ENCODE measurements at places on chromosomes 16 and 17.

DNA sequence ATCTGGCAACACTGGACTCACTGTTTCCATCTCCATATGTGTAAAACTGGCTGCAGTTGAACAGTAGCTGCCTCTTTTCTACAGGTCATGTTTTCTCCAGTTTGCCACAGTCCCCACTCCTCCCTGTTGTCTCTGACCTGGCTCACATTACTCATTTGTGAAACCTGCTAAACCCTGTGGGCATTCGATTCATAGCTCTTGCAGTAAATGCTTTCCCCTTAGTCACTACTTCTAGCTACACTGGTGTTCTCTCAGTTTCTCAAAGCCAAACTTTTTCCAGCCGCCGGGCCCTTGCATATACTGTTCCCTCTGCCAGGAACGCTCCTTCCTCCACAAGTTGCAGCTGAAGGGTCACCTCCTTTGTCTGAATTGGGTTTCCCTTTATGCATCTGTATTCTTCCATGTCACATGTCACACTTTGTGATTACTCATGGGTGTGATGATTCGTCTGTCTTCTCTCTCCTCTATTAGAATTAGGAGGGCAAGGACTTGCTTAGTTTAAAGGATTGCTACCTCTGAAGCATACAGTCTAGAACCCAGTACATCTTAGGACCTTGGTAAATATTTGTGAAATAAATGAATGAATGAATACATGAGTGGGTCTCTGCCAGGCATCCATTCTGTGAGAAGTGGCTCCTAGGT lies 15.0 kb upstream of the MT4 start:
- DNase-seq: no peak

- DNase-seq: no peak
Measured at GRCh38 chr17:72953621-72954020, 138.9 kb downstream of the SLC39A11 start.

- no peak for DNase-seq
Measured at GRCh38 chr16:17392857-17393692, 77.7 kb downstream of the XYLT1 start.

GRCh38 chr17:82180776-82181528 lies 31.7 kb downstream of the CCDC57 start:
- DNase-seq: no peak

GRCh38 chr17:19569785-19570543 lies 36.3 kb downstream of the SLC47A1 start:
- DNase-seq: no peak

DNA sequence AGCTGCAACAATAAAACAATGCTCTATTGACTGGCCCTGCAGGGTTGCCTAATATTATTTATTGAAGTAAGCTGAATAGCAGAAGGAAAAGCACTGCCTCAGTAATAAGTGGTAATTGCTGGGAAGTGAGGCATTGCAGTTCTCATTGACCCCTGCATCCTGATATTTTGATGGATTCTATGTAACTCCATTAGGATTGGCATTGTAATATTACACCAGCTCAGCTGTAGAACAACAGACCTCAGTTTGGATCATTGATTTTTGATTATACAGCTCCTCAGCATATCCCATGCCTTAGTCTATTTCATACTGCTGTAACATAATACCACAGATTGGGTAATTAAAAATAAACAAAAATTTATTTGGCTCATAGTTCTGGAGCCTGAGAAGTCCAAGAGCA lies 650.6 kb upstream of the SALL1 start:
- no peak for DNase-seq

- no peak for DNase-seq
Measured at GRCh38 chr16:48818257-48818656, 208.3 kb upstream of the N4BP1 start.

DNA sequence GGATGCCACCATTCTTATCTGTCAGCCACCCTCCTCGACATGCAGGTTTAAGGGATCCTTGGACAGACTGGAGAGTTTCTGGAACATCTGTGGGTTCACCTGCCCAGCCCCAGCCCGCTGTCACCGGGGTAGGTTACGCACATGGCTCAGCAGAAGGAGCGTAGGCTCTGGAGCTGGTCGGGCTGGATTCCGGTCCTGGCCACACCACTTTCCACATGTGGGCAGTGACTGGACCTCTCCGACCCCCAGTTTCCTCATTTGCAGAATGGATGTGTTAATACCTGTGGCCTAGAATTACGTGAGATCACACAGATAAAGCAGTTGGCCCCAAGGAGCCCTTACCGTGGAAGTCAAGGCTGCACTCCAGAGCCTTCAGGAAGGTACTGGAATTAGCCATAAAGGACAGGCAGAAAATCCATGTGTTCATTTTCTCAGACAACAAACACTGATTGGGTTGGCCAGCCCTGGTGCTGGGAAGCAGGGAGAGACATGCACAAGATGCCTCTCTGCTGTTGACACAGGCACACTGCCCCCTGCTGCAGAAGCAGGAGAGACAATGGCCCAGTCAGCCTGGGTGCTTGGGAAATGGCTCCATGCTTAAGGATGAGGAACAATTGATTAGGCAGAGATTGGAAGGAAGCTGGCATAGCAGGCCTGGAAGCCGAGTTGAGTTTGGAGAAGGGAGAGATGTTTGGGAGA lies 58.8 kb downstream of the SF3B3 start:
- no peak for DNase-seq

GRCh38 chr17:19672009-19672750 lies 23.6 kb downstream of the ALDH3A2 start:
- no peak for DNase-seq

DNA sequence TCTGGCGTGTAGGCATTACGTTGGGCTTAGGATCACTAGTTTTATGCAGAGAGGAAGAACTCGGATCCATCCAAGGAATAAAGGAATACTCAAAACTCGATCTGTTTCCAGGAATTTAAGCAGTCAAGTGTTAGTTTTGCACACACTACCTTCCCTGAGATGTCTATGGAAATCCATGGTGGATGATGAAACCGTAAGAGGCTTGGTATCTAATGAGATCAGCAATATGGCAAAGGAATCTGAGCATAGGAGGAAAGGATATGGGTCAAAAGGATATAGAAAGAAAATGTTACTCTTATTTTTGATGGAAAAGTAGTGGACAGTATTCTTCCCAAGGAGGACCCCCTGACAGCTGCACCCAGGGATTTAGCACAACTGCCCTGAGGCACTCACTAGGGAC lies 59.6 kb downstream of the SMG6 start:
- no peak for DNase-seq

GRCh38 chr17:78889531-78889930 lies 13.5 kb downstream of the CEP295NL start:
- no peak for DNase-seq

DNA sequence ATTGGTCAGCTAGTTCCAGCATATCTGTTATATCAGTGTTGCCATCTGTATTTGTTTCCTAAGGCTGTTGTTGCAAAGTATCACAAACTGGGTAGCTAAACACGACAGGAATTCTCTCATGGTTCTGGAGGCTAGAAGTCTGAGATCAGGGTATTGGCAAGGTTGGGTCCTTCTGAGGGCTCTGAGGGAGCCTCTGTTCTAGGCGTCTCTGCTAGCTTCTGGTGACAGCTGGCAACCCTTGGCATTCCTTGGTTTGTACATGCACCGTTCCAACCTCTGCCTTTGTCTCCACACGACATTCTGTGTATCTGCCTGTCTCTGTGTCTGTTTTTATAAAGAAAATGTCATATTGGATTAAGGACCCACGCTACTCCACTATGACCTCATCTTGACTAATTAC lies 219.9 kb upstream of the NLRP1 start:
- no peak for DNase-seq

- DNase-seq: no peak
Measured at GRCh38 chr17:46809110-46809571, 9.4 kb downstream of the WNT3 start.

GRCh38 chr17:35588196-35588920 lies 1.2 kb downstream of the AP2B1 start:
- DNase-seq: no peak

DNA sequence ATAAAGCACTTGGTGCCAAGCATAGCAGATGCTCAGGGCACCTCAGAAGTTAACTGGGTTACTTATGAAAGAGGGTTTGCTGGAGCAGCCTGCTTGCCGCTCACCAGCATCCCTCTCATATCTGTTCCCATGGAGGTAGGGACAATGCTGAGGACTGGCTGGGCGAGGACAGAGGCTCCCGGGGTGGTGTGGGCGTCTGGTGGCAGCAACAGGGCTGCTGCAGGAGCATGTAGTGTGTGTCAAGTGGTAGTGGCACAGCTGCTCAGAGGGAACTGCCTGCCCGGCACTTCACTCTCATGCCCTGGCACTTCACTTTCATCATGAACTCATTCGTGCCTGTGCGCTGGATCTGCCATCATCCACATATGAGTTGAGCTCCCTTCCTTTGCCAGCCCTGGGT lies 26.9 kb upstream of the ZNHIT3 start:
- DNase-seq: no peak

- DNase-seq: no peak
Measured at GRCh38 chr17:59366040-59366757, 34.7 kb downstream of the YPEL2 start.

GRCh38 chr17:45098081-45098868 lies 34.0 kb downstream of the PLCD3 start:
- no peak for DNase-seq

GRCh38 chr17:14436266-14436665 lies 135.4 kb downstream of the HS3ST3B1 start:
- DNase-seq: no peak

GRCh38 chr16:55502801-55503366 lies 6.0 kb upstream of the LPCAT2 start:
- no peak for DNase-seq

DNA sequence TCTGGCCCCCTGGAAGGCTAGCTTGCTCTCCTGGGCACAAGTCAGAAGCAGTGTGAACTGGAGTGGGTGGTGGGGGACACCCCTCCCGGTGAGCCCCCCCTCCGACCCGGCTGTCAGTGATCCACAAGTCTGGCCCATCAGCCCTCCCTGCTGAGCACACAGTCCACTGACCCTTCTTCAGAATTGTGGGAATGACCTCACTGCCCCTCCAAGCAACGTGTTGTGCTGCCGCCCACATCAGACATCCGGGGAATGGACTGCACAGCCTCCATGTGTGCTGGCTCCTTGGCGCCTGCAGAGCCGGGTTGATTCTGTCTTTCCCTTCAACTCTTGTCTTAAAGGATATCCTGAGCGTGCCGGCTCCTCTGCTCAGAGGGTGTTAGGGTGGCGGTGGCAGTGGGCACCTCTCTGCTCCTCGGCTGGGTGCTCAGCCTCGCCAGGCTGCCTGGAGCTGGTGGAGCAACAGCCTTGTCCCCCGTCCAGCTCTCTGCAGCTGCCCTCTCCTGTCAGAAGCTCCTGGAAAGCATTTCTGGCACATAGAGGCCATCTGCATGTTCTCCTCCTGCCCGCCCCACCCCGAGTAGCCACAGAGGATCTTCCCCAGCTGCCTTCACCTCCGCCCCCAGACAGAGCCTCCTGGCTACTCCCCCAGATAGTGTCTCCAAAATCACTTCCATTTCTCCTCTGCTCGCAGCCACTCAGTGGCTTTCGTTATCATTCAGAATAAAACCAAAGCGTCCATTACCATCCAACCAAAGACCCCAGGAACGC lies 19.8 kb downstream of the NPTX1 start:
- DNase-seq: no peak

GRCh38 chr16:3822366-3823045 lies 58.0 kb downstream of the CREBBP start:
- peak; percentile 31 for DNase-seq

DNA sequence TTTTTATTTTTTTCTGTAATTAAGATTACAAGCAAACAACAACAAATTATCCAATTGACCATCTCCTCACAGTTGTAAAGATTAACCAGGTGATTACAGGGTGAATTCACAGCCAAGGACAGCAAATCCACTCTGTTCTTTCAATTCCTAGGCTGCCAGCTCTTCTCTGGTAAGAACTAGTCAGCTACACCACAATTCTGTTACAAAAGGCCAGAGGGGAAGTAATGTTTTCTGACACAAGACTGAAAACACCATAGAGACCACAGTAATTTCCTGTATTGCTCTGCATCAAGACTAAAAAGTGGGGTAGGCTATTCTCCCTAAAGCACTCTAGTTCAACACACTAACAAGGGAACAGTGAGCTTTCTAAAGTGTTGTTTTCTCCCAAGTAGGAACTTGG lies 10.6 kb downstream of the CA10 start:
- no peak for DNase-seq

DNA sequence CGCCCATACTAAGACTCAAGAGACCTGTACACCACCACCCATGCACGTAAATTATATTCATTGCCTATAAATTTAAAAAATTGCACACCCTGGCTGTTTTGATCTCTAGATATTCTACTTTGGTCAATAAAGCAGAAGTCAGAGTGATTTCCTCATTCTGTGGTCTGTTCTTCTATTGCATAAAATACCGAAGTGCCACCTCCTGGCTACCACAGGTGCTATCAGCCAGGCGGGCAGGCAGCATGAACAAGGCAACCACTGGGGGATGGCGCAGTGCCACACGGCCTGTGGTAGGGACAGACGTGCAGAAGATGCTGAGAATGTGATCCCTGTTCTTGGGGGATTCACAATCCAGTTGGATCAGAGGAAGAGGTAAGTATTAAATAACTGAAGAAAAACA lies 122.3 kb downstream of the CDK5R1 start:
- DNase-seq: no peak

- DNase-seq: no peak
Measured at GRCh38 chr17:81405411-81405872, 10.2 kb downstream of the BAHCC1 start.

DNA sequence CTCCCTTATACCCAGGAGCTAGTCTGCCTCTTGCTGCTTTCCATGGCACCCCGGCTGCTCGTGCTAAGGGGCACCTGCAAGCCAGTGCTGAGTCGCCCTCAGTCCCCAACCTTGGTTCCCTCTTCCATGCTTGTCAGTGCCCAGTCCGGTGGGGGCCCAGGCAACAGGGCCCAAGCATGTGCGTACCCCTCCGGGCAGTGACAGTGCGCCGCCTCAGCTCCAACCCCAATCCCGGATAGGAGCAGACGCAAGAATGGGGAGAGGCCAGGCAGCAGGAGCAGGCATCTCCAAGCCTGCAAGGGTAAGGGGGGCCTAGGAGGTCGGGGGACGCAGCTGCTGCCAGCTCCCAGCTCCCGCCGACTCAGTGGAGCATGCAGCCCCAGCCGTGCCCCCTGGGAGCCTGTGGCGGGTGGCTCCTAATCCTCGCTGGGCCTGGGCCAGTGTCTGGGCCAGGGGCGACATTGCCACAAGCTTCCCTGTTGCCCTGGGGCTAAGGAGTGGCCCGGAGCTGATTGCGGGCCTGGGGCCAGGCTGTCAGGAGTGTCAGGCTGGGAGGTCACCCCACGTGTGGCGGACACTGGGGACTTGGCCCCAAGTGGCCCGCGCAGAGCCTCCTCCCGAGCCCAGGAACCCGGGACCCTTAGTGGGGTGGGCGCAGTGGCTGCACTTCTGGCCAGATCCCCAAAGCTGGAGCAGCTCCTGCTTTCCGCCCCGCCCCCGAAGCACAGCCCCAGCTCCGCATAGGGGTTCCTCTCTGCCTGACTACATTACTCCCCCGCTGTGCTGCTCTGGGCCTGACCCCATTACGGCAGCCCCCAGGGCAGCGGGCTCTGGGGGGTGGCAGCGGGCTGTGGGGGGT lies 9.8 kb downstream of the CPD start:
- no peak for DNase-seq

- DNase-seq: no peak
Measured at GRCh38 chr17:37551788-37552187, 57.4 kb downstream of the SYNRG start.

GRCh38 chr16:5560084-5560483 lies 462.5 kb upstream of the EEF2KMT start:
- no peak for DNase-seq

- no peak for DNase-seq
Measured at GRCh38 chr17:55576996-55577586, 65.8 kb upstream of the SMIM36 start.

GRCh38 chr16:1919327-1919998 lies 1.2 kb upstream of the HS3ST6 start:
- no peak for DNase-seq
